Right ventricle myocardium superior (tissue), 1 donor: ENCODE measurements at places on chromosomes 5 and 9.

DNA sequence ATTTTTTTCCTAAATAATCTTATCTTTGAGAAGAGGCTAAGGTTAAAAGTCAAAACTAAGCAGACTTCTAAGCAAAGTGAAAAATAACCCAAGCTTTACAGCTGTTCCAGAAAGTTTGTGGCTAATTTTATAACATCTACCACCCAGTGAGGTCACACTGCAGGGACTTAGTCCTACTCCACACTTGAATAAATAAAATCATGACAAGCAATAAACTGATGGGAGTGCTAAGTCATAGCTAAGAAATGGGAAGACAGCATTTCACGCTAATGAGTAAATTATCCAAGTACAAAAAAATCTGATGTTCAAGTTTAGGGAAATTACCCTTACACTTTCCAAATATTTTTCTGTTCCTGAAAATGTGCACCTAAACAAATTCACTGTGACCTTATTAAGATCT lies 47.7 kb downstream of the ZNF608 start:
- no peak for DNase-seq

DNA sequence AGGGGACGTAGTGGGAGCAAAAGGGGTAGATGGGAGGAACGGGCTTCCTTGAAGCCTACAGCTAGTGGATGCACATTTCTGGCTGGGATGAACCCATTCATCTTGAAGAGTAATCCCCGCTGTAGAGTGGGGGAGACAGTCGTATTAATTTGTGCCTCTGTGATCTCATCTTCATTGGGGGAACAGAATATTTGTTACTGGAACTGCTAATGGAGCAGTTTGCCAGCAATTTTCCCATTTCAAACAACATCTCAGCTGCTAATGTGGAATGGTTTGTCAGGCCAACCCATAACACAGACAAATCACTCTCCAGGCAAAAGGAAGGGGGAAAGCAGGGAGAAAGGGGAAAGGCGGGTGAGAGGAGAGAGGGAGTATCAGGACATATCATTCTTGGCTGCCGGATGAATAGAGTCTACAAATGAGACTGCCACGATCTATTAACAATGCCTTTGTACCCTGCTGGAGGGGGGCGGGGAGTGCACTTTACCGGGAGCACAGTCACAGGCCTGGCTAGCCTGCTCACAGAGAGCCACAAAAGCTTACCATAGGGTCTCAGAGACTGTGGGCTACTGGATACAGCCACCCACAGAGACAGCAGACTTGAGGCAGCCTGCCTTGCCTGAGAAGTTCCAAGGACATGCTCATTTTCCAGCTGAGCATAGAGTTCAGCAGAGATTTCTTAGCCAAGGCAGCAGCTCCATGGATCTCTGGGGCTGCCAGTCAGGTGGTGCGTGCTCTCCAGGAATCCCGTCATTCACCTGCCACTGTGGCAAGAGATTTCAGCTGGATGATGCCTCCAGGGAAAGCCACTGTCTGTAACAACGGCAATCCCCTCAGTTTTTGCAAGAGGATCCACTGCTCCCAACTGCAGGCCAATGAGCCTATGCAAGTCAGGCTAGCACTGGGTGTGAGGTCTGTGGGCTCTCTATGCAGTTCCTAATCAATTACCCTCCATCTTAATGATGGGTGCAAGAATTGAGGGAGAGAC lies 217.7 kb upstream of the PANK3 start:
- DNase-seq: no peak

- no peak for DNase-seq
Measured at GRCh38 chr5:151741678-151742423, 16.6 kb downstream of the ATOX1 start.

DNA sequence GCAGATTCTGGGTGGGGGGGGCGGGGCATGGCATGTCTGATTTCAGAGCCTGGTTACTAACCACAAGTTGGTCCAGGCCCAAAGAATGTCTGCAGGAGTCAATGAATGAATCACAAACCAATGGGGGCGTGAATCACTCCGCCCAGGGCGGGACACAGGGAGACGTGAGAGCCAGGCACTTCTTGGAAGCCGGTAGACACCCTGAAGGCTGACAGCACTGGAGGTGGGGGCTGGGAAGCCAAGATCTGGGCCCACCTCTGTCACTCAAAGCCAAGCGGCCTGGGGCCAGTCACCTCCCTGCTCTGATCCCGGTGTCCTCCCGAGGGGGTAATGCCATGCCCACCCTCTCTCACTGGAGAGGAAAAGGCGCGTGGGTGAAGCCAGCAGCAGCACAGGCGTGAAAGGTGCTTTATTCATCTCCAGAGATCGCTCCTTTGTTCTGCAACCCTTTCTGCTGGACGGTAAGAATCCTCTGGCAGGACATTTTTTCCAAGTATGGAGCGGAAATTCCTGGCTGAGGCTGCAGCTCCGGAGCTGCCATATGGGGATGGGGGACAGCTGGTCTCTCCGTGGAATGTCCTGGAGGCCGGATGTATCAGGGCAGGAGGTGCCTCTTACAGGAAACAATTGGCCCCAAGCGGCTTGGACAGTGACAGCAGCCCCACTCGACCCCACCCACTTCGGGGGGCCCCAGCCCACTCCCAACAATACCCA lies 85.0 kb downstream of the STK10 start:
- peak; percentile 75 for DNase-seq

DNA sequence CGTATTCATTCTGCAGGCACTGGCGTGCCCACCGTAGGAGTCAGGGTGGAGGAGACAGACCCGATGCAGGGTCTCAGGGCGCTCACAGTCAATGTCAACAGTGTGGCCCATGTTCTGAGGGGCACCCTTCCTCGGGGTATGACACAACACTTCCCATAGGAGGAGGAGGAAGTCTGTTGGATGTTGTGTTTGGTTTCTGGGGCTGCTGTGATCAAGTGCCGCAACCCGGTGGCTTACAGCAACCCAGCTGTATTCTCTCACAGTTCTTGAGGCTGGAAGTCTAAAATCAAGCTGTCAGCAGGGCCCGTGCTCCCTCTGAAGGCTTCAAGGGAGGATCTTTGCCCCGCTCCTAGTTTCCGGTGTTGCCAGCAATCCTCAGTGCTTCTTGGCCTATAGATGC lies 5.6 kb upstream of the HNRNPAB start:
- DNase-seq: no peak

GRCh38 chr9:113350937-113351336 lies 1.6 kb downstream of the BSPRY start:
- DNase-seq: no peak

GRCh38 chr9:116027096-116027495 lies 126.5 kb upstream of the PAPPA start:
- DNase-seq: no peak

- DNase-seq: no peak
Measured at GRCh38 chr9:87531370-87532295, 34.0 kb downstream of the DAPK1 start.

DNA sequence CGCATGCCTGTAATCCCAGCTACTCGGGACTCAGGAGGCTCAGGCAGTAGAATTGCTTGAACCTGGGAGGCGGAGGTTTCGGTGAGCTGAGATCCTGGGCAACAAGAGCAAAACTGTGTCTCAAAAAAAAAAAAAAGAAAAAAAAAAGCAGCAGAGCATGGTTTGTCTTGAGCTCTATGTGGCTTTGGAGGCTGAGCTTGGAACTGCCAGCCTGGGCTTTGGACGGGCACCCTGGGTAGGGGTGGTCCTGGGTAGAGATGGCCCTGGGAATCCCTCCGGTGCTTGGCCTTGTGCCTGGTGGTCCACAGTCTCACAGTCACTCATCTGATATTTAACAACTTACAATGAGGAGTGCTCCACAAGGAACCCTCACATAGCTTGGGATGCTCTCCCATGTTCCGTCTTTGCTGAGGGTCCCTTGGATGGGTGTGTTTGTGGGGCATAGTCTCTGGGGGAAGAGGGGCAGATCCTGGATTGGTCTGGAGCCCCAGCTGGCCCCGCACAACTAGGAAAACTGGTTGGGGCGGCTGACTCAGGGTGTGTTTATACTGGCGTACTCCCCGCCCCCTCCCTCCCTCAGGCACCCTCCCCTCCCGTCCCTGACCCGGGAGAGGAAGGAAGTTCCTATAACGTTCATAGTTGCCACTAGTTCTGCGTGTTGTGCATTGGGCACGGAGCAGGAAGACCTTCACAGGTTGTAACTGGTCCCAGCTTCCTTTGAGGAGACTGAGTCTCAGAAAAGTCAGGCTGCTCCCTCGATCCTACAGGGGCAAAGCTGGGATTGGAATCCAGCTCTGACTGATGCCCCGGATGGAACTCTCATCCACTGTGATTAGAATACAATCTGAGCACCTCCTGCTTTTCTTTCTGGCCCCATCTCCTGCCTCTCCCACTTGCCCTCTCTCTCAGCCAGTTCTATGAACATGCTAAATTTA lies 11.2 kb downstream of the IER5L start:
- DNase-seq: peak; percentile 76

DNA sequence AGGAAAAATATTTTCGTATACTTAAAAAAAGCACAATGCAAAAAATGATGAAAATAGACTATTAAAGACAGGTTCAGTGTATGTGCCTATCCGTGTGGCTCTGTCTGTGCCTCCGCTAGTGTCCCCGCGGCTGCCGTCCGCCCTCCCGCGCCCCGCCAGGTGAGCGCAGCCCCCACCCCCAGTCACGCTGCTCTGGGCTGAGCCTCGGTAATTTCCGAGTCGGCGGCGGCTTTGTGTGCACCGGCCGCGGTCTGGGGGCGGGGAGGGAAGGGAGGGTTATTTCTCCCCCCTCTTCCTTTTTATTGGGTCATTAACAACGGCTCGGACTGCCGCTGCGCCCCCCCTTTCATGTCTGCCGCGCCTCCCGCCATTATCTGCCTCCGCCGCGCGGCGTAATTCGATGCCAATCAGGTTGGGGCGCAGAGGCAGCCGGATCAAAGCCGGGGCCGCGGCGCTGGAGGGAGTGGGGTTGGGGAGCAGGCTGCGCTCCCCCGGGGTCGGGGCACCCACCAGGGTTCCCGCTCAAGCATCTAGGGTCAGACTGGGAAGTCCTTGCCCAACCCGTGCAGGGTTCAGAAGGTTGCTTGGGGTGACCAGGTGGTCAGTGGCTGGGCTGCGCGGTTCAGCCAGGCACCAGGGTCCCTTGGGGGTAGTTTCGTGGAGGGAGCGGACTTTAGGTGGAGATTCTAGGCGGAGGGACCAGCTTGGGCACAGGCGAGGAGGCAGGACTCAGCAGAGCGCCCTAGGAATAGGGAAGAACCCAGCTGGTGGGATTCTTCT lies 39.5 kb upstream of the PSD2 start:
- no peak for DNase-seq

GRCh38 chr5:175284806-175285205 lies 159.2 kb downstream of the DRD1 start:
- DNase-seq: no peak

DNA sequence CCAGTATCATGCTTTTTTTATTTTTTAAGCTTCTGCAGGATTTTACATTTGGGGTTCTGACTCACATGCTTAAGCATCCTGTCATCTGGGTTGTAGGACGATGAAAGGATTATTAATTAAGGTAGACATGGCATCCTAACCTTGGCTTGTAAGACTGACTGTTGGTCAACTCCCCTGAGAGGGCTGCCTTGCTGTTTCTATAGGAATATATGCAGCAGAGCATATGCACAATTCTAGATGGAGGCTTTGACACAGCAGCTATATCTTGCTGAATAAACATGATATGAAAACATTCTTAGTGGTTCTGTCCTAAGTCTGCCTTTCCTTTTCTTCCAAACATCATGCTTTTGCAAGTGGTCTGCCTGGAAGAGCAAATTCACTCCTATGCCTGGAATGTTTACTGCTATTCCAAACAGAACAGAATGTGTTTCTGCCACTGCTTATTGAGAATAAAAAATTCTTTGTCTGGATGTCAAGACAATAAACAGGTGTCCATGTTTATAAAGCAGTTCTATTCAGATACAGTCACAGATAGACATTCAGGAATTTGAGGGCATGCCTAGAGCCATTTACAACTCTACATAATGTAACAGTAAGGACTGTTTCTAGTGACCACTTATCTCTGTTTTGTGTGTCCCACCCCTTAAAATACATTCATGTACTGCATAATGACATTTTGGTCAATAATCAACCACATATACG lies 166.2 kb upstream of the PPP2R2B start:
- DNase-seq: no peak

- DNase-seq: no peak
Measured at GRCh38 chr9:131673068-131673467, 66.8 kb downstream of the RAPGEF1 start.

GRCh38 chr5:133890314-133890713 lies 78.1 kb downstream of the C5orf15 start:
- DNase-seq: no peak

DNA sequence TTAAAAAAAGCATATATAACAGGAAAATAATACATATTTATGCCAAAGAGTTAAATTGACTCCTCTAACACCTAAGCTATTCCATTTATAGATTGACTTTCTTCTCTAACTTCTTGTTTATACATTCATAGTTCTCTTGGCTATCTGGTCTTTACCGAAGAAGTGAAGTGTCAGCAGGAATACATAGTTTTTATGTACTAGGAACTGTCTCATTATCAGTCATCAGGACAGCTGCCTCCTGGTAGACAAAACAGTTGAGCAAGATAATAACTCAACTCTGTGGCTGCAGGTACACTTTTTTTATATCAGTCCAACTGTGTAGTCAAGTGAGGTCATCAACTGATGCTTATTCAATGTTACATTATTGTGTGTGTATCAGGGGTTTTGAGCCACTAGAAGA lies 1436.0 kb upstream of the NUDT12 start:
- DNase-seq: no peak

- DNase-seq: peak; percentile 68
Measured at GRCh38 chr9:71984403-71984802, 73.0 kb downstream of the C9orf85 start.

- DNase-seq: no peak
Measured at GRCh38 chr5:35485487-35485886, 132.2 kb upstream of the SPEF2 start.

- DNase-seq: no peak
Measured at GRCh38 chr9:105900123-105900522, 205.8 kb downstream of the TMEM38B start.

- no peak for DNase-seq
Measured at GRCh38 chr5:43772764-43773477, 169.9 kb downstream of the NNT start.

DNA sequence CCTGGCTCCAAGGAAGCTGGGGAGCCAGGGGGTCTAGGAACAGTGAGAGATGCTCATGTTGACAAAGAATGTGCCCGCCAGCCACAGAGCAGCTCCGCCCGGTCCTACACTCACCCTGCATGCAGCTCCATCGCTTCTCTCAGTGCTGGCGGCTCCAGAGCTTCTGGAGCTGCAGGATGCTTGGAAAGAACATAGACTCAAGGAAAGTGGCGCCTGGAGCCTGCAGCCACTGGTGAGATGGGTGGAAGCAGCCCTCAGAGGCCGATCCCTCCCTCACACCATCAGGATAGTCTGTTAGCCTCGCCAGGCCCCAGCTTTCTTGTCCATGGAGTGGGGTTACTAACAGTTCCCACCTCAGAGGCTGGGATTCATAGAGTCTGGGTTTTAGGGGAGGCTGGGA lies 26.4 kb upstream of the SLC6A19 start:
- peak; percentile 20 for DNase-seq

GRCh38 chr9:107345327-107345726 lies 62.2 kb downstream of the RAD23B start:
- DNase-seq: no peak

GRCh38 chr9:89956907-89957306 lies 352.1 kb downstream of the GADD45G start:
- DNase-seq: no peak
